ENCODE measurements at places on chromosomes 13 and 19.

- DNase-seq = no peak
Observed at GRCh38 chr19:42323852-42324654, 1.4 kb upstream of the MEGF8 start.

- peak; percentile 100 for DNase-seq
Observed at GRCh38 chr19:30513082-30513411, 140.9 kb downstream of the ZNF536 start.

- no peak for DNase-seq
Observed at GRCh38 chr13:18948664-18949488, 232.7 kb downstream of the TUBA3C start.

DNA sequence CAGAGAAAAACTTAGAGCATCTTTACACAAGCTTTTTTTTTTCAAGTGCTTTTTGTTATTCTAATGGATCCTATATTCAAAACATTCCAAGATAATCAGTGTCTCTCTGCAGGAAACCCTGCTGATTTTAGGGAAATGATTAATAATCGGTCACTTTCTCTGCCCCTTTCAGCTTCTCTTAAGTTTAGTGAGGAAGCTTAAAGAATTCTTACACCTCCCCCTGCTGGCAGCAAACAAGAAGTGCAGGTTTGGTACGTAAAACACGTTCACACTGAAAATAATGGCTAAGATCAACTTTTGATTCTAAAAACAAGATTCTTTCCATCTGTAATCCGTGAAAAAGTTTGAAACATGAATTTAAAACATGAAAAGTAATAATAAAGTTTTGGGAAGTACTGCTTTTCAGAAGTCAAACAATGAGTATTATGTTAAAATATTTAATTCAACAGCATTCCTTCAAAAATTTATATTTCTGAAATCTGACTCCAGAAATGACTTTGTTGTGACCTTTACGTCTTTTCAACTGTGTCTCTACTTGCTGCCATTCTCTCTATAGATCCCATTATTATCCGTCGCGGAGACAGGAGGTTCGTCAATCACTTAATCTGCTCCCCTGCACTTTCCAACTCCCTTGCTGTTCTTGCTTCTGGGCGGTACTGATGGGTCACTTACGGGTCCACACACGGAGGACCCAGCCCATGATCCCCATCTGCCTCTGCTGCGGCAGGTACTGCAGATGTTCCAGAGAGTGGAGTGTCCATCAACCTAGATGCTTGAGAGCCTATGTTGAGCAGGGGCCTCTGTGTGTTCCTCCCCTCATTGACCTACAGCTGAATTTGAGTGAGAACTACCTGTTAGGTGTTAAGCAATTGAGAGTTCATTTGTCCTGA lies 203.1 kb upstream of the EDNRB start:
- peak; percentile 56 for DNase-seq

- no peak for DNase-seq
Observed at GRCh38 chr13:30774214-30774730, 38.9 kb downstream of the ALOX5AP start.

GRCh38 chr13:71219698-71220415 lies 647.1 kb downstream of the DACH1 start:
- DNase-seq = no peak

GRCh38 chr13:111079375-111079774 lies 35.7 kb upstream of the ARHGEF7 start:
- no peak for DNase-seq

- no peak for DNase-seq
Observed at GRCh38 chr13:82010780-82011179, 1669.9 kb upstream of the SPRY2 start.

- DNase-seq = peak; percentile 2
Observed at GRCh38 chr13:40651866-40652587, 14.4 kb downstream of the FOXO1 start.

DNA sequence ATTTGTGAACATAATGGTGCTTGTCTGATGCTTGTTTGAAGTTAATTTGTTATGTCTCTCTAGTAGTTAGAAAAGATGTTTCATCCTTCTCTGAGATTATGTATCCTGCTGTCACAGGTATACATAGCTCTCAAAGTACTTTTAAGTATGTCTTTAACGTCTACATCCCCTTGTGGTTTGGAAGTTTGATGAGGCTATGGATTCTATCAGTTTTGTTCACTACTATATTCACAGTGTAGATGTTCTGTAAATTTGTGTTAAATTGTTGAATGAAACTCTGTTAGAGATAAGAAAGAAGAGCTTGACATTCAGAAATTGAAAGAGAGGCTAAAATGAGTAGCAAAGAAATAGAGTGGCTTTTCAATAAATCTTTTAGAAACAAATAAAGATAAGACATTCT lies 304.6 kb upstream of the MIR17HG start:
- DNase-seq = no peak
